ENCODE measurements at places on chromosomes 3 and 15.

GRCh38 chr3:61613666-61614065, 52.3 kb downstream of the PTPRG start:
- no peak for DNase-seq

GRCh38 chr3:135576751-135577150, 388.8 kb upstream of the PPP2R3A start:
- no peak for DNase-seq

DNA sequence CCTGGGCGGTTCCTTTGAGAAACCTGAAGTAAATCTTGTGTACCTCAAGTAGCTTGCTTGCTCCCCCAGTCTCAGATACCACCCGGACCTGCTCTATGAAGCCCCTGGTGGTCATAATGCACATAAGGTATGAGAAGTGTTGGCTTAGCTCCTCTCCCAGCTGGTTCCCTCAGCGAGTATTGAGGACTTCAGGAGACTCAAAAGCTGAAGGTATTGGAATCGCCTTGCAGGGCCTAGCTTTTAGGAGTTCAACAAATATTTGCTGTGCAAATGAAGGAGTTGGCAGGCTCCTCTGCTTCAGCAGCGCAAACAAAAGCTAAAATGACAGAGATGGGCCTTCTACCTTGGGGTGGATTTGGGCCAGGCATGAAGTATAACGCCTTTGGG, 1.7 kb downstream of the CMTM8 start:
- peak; percentile 77 for DNase-seq

DNA sequence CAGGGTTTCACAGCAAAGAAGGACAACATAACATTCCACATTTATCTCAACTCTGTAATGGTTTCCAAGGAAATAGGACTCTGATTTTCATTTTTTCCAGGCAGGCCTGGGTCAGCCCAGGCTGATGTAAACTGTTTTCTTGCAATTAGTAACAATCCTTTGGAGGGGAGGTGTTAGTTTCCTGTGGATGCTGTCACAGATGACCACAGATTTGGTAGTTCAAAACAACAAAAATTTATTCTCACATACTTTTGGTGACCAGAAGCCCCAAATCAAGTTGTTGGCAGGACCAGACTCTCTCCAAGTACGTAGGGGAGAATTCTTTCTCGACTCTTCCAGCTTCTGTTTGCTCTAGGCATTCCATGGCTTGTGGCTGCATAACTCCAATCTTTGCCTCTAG, 88.0 kb downstream of the EDEM1 start:
- DNase-seq, result no peak

DNA sequence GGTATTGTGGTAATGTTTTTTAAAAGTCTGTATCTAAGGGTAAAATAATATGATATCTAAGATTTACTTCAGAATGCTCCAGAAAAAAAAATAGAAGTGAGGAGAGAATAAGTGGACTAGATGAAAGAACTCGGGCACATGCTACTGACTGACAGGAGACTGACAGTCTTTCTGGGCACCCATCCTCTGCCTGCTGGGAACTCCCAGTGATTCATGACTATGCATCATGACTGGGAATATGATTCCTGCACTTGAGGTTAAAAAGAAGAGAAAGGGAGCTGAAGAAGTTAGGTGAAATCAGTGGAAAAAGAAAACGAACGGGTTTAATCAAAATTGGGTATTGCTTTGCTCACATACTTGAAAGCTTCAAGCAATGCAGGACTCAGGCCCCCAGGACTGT, 35.7 kb upstream of the SPSB4 start:
- DNase-seq, result no peak

Data from hematopoietic multipotent progenitor cell treated with erythropoietin and hydrocortisone succinate and interleukin-3 and kit ligand, for 6 days (in vitro differentiated cells).